Lower leg skin (tissue), 4 donors: ENCODE measurements at places on chromosomes 6 and 20. TPM values are rescaled to one million over a fixed set of nuclear protein-coding genes. Genes with fewer than 3 reads are reported as not detected.

GPX5 gene
- not detected for total RNA-seq

TMEM242 gene
- 4.5 TPM for total RNA-seq

CAGE1 gene
- not detected for total RNA-seq

TULP1 gene
- not detected for total RNA-seq

SIRPB1 gene
- not detected for total RNA-seq

LAMA4 gene
- total RNA-seq, result 18.6 TPM

DNAAF9 gene
- 7.1 TPM for total RNA-seq
